HepG2 (cell line): ENCODE measurements at places on chromosomes 6 and 20.

DNA sequence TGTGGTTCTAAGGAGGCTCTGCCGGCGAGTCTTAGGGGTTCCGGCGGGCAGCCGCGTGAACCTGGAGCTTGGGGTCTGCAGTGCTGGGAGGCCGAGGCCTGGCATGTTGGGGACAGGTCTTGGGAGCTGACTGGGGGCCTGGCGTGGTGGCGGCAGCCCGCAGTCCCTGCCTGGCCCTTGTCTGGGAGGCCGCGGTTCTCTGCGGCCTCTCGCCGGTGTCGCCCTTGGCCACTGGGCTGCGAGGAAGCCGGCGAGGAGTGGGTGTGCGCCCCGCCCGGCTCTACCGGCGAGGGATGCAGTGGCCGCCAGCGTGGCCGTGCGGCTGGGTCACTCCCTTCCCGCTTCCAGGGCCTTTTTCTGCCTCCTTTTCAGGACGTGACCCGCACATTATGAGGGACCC lies 36.3 kb downstream of the IGF2R start:
- DNase-seq, result no peak

- DNase-seq, result no peak
These were observed 548 bp downstream of the GNL1 start for GRCh38 chr6:30555816-30556065.

- no peak for DNase-seq
These were observed 3.7 kb downstream of the RRBP1 start for GRCh38 chr20:17678295-17678694.

DNA sequence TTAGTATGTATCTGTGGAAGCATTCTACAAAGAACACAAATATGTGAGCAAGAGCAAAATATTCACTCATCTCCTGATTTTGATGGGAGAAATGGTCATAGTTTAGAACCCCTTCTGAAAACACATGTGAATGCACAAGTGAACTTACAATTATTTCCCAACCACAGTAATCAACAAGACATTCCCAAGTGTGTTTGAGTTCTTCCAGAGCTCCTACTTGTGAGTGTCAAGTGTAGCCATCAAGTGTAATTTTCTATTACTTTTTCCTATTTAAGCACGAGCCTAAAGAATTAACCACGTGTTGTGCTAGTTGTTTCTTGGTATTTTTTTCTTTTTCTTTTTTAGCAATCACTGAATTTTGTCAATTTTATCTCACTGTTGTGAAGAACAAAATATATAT lies 402.3 kb downstream of the NKAIN2 start:
- no peak for DNase-seq

GRCh38 chr20:20375862-20376261 lies 8.0 kb downstream of the INSM1 start:
- no peak for DNase-seq

DNA sequence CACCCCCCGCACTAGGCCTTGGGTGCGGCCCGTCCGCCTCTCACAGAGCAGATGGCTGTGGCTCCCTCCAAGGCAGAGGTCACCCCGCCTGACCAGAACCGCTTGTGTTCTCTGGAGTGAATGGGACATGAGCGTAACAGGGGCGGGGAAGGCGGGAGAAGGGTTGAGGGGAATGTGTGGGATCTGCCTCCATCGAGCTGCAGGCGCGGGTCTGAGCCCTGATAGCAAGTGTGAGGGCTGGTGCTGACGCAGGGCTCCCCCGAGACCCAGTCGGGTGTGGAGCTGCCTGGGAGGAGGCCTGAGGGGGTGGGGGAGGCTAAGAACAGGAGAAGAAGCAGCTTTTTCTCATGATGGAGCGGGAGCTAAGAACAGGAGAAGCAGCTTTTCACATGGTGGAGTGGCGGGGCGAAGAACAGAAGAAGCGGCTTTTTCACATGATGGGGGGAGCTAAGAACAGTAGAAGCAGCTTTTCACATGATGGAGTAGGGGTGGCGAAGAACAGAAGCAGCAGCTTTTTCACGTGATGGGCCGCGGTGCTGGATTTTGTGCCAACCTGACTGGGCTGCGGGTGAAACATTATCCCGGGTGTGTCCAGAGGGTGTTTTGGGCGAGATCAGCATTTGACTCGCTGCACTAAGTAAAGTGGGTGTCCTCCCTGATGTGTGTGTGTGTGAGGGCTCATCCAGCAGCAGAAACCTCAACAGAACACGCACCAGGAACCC lies 169.3 kb downstream of the TTLL2 start:
- DNase-seq, result no peak

GRCh38 chr20:23152308-23152892 lies 66.3 kb upstream of the CD93 start:
- peak; percentile 90 for DNase-seq

GRCh38 chr20:57780398-57780797 lies 70.6 kb upstream of the PMEPA1 start:
- no peak for DNase-seq

- DNase-seq, result no peak
These were observed 4.4 kb downstream of the PYGB start for GRCh38 chr20:25252230-25252651.

GRCh38 chr6:9487128-9487527 lies 927.7 kb downstream of the TFAP2A start:
- DNase-seq, result no peak

- peak; percentile 53 for DNase-seq
These were observed 178.7 kb downstream of the TAF4 start for GRCh38 chr20:61886721-61887595.

GRCh38 chr6:46888578-46888977 lies 33.2 kb downstream of the ADGRF5 start:
- no peak for DNase-seq

GRCh38 chr6:44004136-44004535 lies 123.1 kb downstream of the MRPL14 start:
- no peak for DNase-seq

- no peak for DNase-seq
These were observed 243.9 kb upstream of the TCF21 start for GRCh38 chr6:133644892-133645619.

DNA sequence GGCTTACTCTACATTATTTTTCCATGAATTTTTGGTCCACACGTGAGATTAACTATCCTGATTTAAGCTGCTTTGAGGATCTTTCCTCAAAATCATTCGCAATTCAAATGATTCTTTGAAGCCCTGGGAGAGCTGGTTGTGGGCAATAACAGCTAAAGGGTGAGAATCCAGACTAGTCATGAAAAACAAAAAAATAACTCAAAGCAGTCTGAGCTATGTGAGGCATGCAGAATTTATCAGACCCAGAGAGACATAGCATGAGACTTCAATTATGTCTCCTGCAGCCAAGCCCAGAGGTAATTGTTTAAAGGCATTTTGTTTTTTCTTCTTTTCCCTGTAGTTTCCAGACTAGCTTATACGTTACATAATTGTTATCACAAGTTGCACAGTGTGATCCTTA lies 517.3 kb upstream of the PTCHD4 start:
- no peak for DNase-seq

- no peak for DNase-seq
These were observed 55.7 kb upstream of the PHACTR2 start for GRCh38 chr6:143621876-143622605.

- DNase-seq, result no peak
These were observed 268.5 kb upstream of the EXOC2 start for GRCh38 chr6:961407-961960.

- no peak for DNase-seq
These were observed 114.5 kb downstream of the SLC16A10 start for GRCh38 chr6:111201764-111202163.

DNA sequence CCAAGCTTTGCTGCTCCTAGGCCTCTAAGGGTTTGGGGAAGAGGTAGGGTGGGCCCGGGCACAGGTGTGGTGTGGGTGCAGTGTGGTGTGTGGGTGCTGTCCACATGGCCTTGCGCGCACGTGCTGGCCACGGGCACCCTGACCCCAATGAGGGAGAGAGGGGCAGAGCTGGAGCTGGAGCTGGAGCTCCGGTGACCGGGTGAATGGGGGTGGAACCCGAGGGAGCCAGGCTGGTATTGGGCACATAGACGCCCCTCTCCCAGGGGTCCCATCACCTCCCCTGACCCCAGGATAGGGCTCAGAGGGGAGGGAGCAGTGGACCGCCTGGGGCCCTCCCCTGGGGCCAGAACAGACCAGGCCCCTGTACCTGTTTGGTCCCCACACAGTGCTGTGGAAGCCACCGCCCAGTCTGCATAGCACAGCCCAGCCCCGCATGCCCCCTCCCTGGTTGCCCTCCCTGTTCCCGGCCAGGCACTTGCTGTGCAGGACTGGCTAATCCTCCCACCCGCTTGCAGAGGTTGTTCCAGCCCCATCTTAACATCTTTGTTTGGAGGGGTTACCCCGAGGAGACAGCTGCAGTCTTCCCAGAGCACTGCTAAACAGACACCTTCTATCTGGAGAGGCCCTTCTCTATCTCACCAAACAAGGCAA lies 984 bp downstream of the ADAM33 start:
- DNase-seq, result no peak

GRCh38 chr6:52284131-52284459 lies 447 bp downstream of the MCM3 start:
- DNase-seq, result peak; percentile 67

DNA sequence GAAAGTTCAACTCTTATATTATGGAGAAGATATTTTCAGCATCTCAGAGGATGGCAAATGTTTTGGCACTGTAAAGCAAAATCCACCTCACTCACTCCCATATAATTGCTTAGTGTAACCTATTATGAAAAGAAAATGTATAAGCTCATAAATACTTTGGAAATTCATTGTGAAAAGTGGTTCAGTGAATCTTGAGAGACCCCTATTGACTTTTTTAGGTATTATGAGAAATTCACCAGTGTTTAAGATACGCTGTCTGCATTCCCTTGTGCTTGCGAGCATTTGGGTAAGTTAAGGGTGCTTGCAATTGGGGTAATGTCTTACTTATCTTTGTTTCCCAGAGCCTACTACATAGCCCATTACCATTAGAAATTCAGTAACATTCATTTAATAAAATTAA lies 66.3 kb upstream of the BMP5 start:
- no peak for DNase-seq

DNA sequence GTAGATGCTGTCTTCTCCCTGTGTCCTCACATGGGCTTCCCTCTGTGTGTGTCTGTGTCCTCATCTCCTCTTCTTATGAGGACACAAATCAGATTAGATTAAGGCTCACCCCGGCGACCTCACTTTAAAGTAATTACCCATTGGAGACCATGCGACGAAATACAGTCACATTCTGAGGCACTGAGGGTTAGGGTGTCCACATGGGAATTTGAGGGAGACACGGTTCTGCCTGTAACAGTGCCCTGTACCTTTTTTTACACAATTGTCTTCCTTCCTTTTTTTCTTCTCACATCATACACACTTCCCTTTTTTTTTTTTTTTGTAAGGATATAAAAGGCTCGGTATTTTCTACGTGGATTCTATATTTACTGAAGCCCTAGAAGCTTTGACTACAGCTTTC lies 48.9 kb downstream of the DEK start:
- DNase-seq, result no peak

DNA sequence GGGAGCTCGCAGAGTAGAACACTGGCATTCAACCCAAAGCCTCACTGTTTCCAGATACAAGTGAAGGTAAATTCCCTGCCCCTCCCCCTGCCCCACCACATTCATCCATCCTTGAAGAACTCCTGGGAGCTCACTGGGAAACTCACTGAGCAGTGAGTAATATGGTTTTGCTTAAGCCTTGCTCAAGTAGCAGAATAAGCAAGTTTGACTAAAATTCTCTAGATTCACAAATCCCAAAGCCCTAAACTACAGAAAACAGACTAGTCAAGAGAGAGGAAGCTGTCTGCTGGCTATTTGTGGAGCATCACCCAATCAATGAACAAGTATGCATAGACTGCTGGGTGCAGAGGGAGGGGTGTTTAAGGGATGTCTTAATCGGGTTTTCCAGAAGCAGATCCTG lies 82.1 kb downstream of the UNC5CL start:
- DNase-seq, result no peak
